ENCODE measurements at places on chromosomes 2 and 18. TPM values are rescaled to one million over a fixed set of nuclear protein-coding genes. Genes with fewer than 3 reads are reported as not detected.

Gene TMX3
- 30.8 TPM for total RNA-seq

Gene ASB3
- 12.0 TPM for total RNA-seq

Gene FKBP1B
- 20.6 TPM for total RNA-seq

Gene DSEL
- total RNA-seq: 7.1 TPM

Gene TFCP2L1
- total RNA-seq: 12.3 TPM

Gene DNMT3A
- total RNA-seq: 20.5 TPM

Gene POTEI
- not detected for total RNA-seq

Gene CLEC4F
- total RNA-seq: not detected

Gene PTMA
- total RNA-seq: 1,797 TPM

Gene CAPN13
- 0.63 TPM for total RNA-seq

Data from epithelial cell of proximal tubule (primary cell).